ENCODE measurements at places on chromosomes 7 and 10.

DNA sequence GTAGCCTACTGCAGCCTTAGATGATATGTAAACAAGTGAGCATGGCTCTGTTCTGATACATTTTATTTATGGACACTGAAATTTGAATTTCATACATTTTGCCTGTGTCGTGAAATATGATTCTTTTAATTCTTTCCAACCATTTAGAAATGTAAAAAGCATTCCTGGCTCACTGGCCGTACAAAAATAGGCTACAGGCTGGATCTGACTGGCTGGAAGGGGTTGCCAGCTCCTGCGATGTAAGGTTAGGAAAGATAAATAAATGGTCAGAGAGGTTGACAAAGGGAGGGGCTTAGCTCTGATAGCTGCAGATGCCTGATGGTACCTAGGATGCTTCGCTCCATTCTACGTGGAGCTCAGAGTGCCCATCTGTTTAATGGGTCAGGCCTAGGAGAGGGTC lies 3.4 kb downstream of the ADCYAP1R1 start:
- DNase-seq, result no peak

DNA sequence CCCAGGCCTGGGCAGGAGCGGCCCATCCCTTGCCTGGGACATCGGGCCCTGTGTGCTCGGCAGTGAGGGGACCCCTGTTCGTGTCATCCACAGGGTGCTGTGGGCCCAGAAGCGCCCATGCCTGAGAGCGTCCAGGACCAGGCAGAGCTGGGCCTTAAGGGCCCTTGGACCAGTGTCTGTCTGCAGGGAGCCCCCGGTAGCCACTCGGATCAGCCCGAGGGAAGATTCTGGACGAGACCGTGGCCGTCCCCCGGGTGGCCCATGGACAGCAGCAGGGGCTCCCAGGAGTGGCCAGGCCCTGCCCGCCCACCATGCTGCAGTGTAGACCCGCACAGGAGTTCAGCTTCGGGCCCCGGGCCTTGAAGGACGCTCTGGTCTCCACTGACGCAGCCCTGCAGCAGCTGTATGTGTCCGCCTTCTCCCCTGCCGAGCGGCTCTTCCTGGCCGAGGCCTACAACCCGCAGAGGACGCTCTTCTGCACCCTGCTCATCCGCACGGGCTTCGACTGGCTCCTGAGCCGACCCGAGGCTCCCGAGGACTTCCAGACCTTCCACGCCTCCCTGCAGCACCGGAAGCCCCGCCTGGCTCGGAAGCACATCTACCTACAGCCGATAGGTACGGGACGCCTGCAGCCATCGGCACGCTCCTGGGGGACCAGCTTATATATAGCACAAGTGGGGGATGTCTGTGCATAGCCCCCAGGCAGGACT lies 12.3 kb downstream of the AMZ1 start:
- no peak for DNase-seq

DNA sequence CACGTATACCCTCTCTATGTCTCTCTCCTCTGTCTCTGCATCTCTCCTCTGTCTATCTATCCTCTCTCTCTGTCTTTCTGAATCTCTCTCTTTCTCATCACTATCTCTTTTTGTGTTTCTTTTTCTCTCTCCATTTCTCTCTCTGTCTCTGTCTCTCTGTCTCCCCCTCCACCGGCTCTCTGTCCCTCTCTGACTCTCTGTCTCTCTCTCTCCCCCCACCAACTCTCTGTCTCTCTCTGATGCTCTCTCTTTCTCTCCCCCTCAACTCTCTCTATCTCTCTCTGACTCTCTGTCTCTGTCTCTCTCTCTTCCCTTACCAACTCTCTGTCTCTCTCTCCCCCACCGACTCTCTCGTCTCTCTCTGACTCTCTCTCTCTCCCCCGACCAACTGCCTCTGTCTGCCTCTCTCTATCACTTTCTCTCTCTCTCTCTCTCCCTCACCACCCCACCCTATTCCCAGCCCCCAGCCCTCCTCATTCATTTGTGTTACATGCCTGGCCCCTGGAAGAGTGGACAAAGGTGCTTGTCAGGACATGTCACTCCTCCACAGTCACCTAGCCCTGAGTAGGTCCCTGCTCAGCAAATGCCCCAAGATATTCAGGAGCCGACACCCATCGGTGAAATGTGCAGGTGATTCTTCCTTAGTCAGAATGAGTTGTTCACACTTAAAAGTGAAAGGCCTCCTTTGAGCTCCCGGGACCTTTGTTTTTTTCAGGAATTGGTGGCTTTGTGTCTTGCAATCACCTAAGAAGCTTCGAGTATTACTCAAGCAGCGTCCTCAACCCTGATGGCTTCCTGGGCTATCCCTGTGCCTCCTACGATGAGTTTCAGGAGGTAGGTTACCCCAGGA lies 13.6 kb downstream of the PNLIPRP2 start:
- no peak for DNase-seq

- DNase-seq, result no peak
These were observed 1226.7 kb upstream of the LRRN3 start for GRCh38 chr7:109864230-109864629.

DNA sequence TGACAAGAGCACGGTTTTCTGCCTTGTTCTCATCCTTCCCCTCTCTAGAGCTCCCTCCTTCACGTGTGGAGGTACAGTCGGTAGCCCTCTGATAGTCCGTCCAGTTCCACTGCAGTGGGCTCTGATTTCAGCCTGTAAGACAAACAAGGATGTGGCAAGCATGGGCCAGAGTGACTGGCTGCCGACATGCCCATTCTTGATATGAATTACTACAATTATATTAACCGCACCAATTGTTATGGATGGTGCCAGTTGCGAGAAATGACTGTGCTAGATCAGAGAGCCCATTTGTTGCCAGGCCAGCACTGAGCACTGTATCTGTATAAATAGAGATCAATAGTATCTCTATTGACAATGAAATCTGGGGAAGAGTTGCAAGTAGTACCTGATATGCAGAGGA lies 146.6 kb downstream of the CHN2 start:
- no peak for DNase-seq

DNA sequence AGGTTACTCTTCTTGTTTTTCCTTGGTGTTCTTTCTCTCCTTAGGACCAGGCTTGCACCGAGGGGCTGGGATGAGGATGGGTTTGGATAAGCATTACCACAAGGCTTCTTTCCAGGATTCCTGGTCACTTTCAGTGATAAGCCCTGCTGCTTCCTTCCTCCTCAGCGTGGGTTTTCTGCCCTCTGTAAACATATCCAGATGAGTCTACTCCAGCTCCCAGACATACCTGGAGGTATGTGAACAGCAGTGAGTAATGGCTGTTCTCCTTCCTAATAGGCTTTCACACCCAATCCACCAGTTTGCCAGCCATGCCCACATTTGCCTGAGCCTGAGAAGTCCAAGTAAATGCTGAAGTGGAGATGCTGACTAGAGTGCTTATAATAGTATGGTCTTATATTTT lies 229.8 kb upstream of the YAE1 start:
- DNase-seq, result no peak

- no peak for DNase-seq
These were observed 117.6 kb downstream of the GALNT11 start for GRCh38 chr7:152142976-152143595.

GRCh38 chr7:73715648-73716317 lies 3.7 kb downstream of the STX1A start:
- peak; percentile 49 for DNase-seq

- DNase-seq, result no peak
These were observed 417.9 kb downstream of the RPS24 start for GRCh38 chr10:78451592-78451991.

DNA sequence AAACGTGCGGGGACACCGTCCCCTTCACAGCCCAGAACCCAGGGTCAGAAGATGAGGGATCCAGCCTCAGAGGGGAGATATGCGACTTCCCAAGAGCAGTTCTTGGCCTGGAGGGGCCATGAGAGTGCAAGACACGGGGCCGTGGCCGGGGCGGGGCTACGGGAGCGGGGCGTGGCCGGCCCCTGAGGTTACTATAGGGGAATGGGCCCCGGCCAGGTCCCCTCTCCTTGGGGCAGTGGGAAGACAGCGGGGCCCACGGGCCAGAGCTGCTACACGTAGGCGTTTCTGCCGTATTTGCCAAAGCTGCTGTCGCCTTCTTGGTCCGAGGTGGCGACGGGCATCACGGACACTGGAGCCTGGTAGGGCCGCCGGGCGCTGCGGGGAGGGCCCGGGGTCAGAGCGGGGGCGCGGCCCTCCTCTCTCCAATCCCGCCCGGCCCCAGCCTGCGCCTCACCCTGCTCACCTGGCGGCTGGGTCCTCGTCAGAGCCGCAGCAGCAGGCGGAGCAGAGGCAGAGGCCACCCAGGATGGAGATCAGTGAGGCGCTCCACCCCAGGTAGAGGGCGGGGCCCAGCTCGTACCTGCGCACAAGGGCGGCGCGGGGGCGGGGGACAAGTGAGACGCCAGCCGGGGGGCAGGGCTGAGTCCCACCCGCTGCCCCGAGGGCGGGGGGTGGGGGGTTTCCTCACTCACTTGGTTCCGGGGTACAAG lies 5.3 kb downstream of the CLDN15 start:
- DNase-seq, result no peak

DNA sequence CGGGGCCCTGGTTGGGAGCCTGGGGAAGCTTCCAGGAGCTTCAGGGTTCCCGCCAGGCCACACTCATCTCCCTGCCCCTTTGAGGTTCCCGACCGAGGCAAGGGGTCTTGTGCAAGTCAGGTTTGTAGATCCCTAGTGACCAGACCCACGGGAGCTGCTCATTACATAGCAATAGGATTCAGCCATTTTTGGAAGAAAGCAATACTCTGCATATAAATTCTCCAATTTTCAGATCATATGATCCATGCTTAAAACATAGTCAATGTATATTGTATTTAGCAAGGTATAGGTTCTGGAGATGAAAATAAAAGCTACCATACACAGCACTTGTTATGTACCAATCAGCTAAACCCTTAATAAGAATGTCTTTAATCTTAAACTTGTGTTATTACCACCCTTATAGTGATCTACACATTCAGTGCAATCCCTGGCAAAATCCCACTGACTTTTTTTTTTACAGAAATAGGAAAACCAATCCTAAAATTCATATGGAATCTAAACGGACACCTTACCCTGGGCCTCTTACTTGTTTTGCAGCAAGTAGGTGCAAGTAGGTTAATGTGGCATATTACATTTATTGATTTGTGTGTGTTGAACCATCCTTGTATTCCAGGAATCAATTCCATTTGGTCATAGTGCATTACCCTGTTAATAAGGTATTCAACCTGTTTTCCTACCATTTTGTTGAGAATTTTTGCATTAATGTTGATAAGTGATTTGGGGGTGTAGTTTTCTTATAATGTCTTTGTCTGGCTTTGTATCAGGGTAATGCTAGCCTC lies 13.8 kb upstream of the FKBP9 start:
- DNase-seq, result no peak

DNA sequence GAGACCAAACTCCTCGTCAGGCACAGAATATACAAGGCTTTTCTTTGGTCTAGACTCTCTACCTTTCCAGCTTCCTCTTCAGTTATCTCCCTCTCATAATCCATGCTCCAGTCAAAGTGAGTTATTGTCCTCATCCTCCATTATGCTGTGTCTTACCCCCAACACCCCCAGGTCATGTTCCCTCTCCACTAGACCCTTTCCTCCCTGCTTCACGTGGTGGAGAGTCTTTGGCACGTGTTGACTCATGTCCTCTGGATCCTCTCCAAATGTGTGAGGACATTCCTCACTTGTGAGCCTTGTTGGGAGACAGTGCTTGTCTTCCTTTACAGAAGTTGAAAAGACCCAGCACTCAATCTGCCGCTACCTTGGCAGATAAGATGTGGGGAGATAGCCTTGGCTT lies 36.0 kb upstream of the DLD start:
- no peak for DNase-seq

DNA sequence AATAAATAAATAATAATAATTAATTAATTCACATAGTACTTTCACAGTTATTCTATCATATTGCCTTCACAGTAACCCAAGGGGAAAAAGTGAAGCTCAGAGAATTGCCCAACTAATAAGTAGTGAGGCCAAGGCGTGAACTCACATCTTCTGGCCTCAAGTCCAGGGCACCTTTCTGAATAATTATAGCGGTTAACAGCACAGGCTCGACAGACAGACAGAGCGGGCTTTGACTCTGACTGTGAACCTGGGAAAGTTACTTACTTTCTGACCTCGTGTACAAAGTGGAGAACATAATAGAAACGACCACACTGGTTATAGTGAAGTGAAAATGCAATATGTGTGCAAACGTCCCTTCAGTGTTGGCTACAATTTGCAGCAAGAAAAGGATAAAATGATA lies 5.7 kb upstream of the SMKR1 start:
- DNase-seq, result no peak

DNA sequence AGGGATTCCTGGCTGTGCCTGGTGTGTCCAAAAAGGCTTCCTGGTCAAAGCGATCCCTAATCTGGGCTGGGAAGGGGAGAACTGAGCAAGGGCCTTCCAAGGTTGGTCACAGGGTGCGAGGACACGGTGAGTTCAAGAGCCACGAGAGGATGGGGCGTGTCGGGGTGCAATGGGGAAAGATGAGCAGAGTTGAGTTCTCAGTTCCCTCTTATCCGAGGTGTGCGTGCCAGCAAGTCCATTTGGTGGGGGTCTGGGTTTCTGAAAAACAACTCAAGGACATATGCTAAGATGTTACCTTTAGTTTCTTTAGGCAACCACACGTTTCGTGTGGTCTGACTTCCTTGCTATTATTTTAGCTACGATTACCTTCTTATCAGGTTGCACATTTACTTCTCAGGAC lies 1.3 kb downstream of the ZNF775 start:
- DNase-seq, result no peak

- DNase-seq, result no peak
These were observed 12.0 kb downstream of the GET4 start for GRCh38 chr7:888081-889024.

DNA sequence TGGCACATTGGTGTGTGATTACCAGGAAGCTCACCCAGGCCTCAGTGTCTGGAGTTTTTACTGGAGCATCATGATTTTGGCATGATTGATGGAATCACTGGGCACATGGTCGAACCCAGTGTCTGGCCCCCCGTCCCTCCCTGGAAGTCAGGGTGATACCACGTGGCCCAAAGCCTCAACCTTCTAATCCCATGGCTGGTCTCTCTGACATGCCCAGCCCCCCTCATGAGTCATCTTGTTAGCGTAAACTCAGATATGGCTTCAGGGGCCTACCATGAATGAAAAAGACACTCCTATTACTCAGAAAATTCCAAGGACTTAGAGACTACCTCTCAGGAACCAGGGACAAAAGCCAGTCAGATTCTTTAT lies 109.3 kb downstream of the GRK5 start:
- DNase-seq, result no peak

DNA sequence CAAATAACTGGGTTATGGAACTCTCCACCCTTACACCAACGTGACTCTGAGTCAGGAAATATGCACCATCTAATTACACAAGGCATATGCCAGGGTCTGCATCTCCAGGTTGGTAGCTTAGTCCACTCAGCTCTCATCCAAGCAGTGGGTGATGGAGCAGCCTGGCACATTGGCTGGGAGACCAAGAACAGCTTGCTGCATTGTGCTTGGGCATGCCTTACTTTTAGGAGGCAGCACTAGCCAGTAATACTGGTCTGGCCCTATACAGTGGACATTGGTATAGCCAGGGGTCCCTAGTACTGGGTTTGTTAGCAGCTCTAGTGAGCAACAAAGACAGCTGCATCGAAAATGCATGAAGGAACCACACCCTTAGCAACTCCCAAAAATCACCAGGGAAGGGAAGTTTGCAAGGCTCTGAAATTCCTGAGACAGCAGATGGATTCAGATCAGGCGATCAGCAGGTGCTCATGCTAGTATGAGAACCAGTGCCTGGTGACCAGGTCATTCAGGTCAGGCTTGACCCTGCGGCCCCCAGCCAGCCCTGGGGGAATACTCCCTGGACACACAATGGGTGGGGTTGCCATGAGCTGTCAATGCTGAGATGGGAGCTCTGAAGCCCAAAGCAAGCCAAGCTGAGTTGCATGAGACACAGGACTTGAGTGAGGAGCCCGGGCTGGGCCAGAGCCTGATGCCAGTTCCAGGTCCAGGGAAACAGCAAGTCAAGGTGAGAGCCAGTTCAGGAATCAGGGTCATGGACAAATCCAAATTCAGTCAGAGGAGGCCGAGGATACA lies 217.9 kb upstream of the ZMIZ1 start:
- no peak for DNase-seq
